ENCODE measurements at places on chromosomes 7 and 10.

- no peak for DNase-seq
Measured at GRCh38 chr7:69208848-69209247, 389.4 kb upstream of the AUTS2 start.

GRCh38 chr10:75974080-75974479 lies 542.7 kb downstream of the LRMDA start:
- DNase-seq: no peak

DNA sequence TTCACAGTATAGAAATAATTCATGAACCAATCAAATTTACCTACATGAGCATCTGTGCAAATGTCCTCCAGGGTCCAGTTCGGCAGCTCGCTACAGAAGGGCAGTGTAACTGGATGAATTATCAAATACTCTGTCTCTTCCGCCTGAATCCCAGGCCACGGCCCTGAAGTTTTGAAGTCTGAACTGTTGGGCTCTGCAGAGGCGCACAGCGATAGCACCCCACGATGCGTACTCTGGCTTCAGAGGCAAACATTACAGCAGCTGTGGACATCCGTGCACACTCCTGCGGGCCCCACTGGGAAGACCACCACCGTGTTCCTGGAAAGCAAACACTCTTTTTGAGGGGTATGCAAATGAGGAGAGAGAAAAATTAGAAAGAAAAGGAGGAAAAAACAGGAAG lies 259.8 kb upstream of the TCERG1L start:
- no peak for DNase-seq

- DNase-seq: no peak
Measured at GRCh38 chr7:696426-696811, 30.1 kb upstream of the DNAAF5 start.

DNA sequence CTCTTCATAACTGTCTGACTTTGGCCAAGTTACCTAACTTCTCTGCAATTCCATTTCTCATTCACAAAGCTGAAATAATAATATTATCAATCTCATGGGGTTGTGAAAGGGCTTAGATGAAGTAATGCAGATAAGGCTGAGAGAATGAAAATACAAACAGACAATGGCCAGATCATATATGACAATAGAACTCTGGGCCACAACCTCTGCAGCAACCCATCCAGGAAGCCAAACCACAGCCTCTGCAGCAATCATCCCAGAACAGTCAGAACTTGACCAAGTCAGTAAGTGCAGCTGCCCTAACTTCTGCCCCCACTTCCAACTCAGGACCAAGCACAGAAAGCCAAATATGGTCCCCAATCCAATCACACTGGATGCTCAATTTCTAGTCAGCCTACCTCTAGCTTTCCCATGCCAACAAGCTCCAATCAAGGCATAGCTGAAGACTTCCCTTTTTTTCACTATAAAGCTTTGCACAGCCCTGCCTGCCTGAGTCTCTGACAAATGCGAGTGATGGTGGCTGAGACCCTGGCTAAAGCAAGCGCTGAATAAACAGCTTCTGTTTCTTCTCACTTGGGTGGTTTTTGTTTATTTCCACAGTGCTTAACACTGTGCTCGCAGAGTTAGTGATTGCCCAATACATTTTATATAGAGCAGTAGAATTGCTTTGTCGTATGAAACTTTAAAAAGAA lies 34.8 kb upstream of the TNPO3 start:
- DNase-seq: no peak

- DNase-seq: peak; percentile 43
Measured at GRCh38 chr7:44735403-44736165, 13.1 kb upstream of the ZMIZ2 start.

DNA sequence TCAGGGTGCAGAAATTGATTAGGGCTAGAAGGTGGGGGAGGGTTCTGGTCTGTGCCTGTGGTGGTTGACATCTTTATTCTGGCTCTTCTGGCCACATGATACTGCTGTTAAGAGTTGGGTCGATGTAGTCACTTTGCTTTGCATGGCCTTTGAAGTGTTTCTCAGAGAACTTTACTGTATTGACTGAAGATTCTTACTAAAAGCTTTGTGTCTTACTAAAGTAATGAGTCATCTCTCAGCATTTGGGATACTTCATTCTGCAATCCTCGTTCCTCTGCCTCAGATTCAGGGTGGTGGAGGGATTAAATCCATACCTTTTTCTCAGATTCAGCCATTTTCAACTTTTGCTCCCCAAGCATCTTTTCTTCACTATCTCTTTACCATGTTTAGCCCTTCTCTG lies 38.6 kb downstream of the STEAP4 start:
- no peak for DNase-seq

- DNase-seq: no peak
Measured at GRCh38 chr7:139439375-139439774, 44.1 kb downstream of the KLRG2 start.

- peak; percentile 14 for DNase-seq
Measured at GRCh38 chr10:69303632-69304051, 25.3 kb downstream of the HK1 start.

DNA sequence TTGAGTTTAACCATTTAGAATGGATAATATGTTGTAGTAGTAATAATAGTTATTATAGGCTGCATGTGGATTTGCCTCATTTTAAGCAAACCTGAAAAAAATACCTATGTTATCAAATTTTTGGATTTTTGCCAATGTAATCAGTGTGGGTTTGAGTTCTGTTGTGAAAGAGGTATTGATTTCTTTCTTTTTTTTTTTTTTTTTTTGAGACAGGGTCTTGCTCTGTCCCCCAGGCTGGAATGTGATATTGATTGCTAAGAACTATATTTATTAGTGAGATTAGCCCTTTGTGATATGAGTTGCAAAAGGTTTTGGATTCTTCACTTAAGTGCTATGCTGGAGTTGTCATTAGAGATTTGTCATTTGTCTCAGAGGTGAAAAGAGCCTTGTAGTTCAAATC lies 124.4 kb downstream of the ST7 start:
- no peak for DNase-seq

DNA sequence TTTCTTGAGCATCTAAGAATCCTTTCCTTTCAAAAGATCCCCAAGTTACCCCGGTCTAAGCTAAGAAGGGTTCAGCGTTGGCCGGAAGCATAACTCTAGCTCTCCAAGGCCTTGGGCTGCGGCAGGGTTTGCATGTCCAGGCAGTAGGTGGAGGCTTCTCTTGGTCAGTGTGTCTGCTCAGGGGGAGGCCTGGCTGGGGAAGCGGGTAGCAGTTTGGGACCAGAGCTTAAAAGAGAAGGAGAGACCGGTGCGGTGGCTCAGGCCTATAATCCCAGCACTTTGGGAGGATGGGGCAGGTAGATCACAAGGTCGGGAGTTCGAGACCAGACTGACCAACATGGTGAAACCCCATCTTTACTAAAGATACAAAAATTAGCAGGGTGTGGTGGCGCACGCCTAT lies 226.3 kb downstream of the MGMT start:
- no peak for DNase-seq

DNA sequence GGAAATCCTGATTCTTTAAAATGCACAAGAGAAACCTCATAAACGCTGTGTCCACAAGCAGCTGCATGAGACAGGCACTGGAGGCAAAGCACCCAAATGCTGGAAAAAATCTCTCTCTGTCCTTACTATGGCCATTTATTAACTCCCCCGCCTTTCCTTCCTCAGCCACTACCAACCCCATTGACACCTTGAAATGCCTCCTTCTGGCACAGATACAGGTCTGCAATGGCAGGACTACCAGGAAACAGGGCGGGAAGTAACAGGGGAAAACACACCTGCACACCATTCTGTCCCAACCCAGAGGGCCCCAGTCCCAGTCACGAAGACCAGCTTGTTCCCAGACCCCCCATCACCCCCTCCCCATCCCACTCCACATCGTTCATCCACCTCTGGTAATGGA lies 224.3 kb downstream of the PARD3 start:
- DNase-seq: no peak

DNA sequence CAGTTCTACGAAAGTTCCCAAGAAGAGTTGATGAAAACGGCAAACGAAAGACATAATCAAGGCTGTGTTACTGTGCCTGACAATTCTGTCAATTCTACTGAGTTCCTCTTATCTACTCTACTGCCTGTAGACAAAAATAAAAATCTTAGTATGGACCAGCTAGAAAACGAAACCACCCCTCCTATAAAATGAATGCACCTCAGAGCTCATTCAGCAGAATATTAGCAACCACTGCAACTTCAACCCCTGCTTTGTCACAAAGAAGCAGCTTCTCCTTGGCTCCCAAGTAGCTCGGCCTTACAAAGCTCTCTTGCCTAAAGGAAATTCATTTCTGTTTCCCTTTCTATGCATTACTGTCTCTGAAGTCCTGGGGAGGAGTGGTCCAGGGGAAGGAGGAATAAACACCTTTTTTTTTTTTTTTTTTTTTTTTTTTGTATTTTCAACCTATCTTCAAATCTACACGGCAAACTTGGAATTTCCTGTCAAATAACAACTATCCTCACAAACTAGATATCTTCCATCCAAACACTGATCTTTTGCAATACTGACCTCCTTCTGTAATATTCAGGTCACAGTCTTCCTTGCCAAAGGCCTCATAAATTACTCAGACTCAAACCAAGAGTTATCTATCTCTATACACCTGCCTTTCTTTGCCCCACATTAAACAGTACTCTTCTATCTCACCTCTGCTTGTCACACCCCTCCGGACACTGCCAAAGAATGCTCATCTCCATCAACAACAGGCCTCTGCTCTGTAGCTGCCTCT lies 74.3 kb downstream of the GLI3 start:
- no peak for DNase-seq

DNA sequence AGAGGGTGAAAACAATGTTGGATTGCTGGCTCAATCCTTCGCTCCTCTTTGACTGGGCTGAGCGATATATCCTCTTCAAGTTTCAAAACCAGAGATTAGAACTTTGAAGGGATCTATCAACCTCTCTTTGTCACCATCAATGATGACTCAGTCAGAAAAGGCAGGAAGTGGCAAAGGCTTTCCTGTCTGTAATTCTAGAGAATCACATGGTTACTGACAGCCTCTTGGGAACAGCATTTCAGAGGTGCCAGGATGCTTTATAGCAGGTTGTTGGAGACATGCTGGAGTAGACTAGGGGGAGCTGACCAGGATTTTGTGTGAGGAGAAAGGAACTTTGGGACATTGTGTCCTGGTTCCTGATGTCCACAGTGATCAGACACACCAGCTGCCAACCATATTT lies 81.3 kb downstream of the PRKCQ start:
- DNase-seq: no peak

DNA sequence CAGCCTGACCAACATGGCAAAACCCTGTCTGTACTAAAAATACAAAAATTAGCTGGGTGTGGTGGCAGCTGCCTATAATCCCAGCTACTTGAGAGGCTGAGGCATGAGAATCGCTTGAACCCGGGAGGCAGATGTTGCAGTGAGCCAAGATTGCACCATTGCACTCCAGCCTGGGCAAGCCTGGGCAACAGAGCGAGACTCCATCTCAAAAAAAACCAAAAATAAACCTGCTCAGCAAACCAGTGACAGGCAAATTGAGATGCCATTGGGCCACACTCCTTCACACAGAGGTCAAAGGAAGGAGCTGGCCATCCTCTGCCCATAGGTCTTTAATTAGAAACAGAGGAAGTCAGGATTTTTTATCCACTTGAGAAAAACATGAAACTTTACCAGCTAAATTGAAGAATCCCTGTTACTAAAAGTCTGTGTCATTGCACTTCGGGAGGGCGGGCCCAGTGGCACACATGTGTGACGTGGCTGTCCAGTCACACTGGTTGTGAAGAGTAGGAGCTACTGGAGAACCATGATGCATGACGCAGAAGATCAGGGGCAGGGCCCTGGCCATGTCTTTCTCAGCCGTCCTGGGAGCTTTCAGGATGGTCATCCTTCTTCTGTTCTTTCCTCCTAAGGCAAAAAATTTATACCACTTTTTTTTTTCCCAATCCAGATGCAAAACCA lies 118.3 kb upstream of the ZNF438 start:
- DNase-seq: no peak

- DNase-seq: no peak
Measured at GRCh38 chr10:98246911-98247805, 20.8 kb downstream of the LOXL4 start.

GRCh38 chr7:1569016-1569415 lies 816 bp downstream of the PSMG3 start:
- peak; percentile 51 for DNase-seq

- no peak for DNase-seq
Measured at GRCh38 chr10:124621637-124622036, 122.5 kb downstream of the FAM53B start.

- no peak for DNase-seq
Measured at GRCh38 chr7:139139150-139139549, 29.6 kb upstream of the ZC3HAV1 start.

DNA sequence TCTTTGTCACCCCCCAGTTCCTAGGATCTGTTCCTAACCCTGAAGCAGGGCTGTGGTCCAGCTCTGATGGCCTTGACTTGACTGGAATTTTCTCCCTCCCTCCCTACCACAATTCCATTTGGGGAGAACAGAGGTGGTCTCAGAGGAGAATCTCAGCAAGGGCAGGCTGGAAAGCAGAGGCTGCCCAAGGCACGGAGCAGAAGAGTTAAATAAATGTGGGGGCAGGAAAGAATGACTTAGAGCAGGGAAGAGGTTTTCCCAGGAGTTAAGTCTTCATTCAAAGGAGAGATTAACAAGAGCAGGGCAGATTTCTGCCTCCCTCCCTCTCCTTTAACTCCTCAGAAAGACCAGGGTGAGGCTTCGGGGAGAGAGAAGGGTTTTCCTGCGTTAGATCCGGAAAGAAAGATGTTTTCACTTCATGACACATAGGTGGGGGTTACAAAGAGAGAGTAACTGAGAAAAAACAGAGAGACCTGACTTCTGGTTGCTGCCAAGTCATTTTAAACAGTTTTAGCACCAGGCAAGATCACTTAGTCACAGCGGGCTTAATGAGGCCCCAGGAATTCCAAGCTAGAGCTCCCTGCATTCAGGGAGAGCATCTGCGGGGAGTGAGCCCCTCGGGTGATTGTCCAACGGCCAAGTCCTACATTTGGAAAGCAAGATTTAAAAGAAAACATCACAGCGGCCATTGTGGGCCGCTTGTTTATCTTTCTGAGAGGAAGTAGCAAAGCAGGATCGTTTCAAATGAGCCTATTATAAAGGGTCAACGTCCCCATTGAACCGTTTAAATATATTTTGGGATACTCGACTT lies 78.7 kb downstream of the ARHGAP22 start:
- DNase-seq: no peak

GRCh38 chr7:36131499-36131898 lies 21.6 kb upstream of the EEPD1 start:
- no peak for DNase-seq

- no peak for DNase-seq
Measured at GRCh38 chr7:139875821-139876241, 46.8 kb downstream of the TBXAS1 start.

GRCh38 chr7:24715661-24716479 lies 41.4 kb downstream of the GSDME start:
- no peak for DNase-seq

GRCh38 chr10:68877482-68878110 lies 23.5 kb upstream of the DDX50 start:
- DNase-seq: no peak

- no peak for DNase-seq
Measured at GRCh38 chr10:99393036-99393435, 37.4 kb downstream of the GOT1 start.

- no peak for DNase-seq
Measured at GRCh38 chr10:127410030-127410429, 139.1 kb upstream of the NPS start.

- no peak for DNase-seq
Measured at GRCh38 chr10:28280652-28281051, 22.2 kb downstream of the MPP7 start.

GRCh38 chr10:131363416-131363815 lies 51.9 kb upstream of the TCERG1L start:
- DNase-seq: no peak

Measured in stimulated activated naive CD8-positive, alpha-beta T cell treated with anti-CD3 and anti-CD28 coated beads, Interleukin-15, Interleukin-2, amounts not matched to agents 100 U/mL and 50 U/mL, for 24 hours (primary cell).